ENCODE measurements at places on chromosomes 4 and X.

DNA sequence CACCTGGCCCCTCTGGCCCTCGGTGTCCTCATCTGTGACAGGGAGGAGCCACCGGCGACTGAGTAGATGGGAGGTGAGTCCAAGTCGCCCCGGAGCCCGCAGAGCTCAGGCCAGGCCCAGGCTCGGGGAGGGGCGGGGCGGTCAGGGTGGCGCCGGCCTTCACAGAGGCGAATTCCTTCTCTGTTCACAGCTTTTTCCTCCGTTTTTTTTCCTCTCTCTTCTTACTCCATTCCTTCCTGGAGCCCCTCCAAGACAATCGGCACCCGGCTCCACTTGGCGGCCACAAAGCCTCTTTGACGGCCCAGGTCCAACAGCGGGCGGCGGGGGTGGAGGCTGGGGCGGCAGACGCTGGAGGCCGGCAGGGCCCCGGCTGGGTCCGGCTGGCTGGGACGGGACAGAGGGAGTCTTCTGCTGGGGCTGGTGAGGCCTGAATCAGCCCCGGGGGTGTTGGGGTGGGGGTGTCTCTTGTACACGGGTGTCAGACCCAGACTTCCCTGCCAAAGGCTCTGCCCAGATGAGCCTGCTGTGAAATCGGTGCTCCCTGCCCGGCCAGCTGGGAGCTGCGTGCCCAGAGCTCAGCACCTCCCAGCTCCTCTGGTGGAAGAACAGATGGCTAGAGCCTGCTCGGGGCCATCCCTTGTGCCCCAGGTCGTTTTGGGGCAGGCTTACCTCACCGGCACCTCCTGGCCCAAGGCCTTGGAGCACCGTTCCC is 22.6 kb downstream of the FGFRL1 start:
- no peak for ATAC-seq

DNA sequence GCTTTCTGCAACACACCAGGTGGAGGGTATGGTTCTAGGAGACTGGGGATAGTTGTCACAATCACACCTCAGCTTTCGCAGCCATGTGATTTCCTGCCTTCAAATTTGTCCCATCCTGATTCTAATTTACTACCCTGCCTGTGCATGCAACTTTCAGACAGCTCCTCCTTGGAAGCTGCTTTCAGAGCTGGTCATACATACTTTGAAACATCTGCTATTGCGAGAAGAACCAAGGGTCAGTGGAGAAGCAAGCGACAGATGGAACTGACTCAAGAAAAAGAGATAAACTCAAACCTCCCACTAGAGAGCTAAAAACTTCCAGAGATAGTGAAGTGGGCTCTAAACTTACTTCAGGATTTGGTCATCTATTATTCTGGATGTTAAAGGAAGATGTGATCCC is 381.7 kb upstream of the FGF13 start:
- ATAC-seq: no peak

GRCh38 chrX:149185087-149185486 is 320.0 kb downstream of the IDS start:
- no peak for ATAC-seq

- ATAC-seq: no peak
These were observed at the start of gene TASL for GRCh38 chrX:30577362-30577991. Gene TASL (minus strand): TSS chrX:30577766. CDS start chrX:30560355, 17,411 bp downstream.

- ATAC-seq: no peak
These were observed 163.8 kb upstream of the KLF8 start for GRCh38 chrX:56068274-56068758.

DNA sequence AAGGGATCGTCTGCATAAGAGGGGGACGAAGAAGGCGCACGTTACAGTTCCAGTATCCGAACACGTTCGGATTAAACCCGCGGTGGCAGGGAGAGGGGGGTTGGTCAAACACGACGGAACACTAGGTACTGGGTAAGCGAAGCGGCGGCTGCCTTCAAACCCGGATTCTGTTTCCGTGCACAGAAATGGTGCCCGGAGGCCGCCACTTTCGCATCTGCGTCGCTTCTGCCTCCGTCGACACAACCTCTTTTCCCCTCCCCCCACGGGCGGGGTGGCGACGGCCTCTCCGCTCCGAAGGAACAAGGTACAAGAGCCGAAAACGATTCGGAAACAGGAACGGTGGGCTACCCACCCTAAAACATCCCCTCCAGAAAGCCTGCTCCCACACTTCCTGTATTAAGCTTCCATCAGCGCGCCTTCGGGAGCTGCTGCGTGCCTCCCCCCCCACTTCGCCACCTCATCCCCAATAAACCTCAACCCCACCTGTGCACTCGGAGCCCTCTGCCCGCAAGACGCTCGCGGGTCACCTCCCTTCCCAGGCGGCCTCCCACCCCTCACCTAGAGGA is 667 bp downstream of the G3BP2 start:
- peak; percentile 0 for ATAC-seq

GRCh38 chr4:153258750-153259149 is 54.5 kb downstream of the TRIM2 start:
- ATAC-seq: no peak

DNA sequence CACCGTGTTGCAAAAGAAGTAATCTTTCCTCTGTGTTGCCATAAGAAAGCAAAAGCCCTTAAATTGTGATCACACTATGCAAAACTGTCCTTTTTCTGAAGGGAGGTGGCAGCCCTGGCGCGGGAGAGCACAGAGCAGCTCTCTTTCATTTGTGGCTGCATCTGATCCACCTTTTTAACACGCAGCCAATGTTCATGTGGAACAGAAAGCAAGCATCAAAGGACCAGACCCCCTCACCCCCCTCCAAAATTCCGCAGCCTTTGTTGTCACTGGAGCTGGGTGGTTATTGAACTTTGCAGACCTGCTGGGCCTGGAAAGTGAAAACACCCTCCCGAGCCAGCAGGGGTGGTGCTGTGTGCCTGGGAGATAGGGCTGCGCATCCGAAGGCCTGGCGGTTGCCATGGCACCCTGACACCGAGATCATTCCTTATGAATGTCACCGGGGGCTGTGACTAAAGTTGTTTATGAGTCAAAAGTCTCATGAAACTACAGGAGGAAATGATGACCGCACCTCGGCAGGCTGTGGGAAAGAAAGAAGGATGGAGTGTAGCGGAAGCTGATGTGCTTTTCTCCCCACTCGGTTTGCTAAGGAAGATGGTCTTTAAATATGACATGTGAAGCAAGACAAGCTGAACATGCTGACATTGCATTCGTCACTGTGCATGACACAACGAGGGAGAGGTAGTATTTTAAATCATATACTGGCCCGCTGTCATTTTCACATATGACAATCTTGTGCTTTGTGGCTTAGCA is 367.4 kb downstream of the UNC5C start:
- peak; percentile 97 for ATAC-seq

GRCh38 chr4:27198971-27199370 is 338.3 kb downstream of the STIM2 start:
- ATAC-seq: no peak

- ATAC-seq: peak; percentile 32
These were observed 8.1 kb downstream of the PDHA2 start for GRCh38 chr4:95847908-95848460.

GRCh38 chr4:78069319-78069718 is 12.2 kb downstream of the FRAS1 start:
- no peak for ATAC-seq

DNA sequence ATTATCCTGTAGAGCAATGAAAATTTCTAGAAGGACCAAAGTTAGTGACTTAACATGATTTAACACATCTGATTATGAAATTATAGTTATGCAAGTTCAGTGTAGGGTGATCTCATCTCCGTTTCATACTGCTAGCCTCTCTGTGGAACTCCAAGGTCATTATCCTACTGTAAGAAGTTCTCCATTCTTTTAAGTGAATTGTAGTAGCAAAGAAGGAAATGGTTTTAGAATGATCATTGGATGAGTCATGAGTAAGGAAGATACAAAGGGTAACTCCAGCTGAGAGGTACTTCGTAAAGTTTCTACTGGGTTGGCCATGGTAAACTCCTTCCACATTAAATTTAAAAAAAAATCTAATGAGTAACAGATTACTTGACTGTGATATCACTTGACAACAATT is 215.0 kb upstream of the GIMD1 start:
- no peak for ATAC-seq

GRCh38 chrX:129782706-129783105 is 3.0 kb downstream of the SASH3 start:
- ATAC-seq: no peak

GRCh38 chr4:113905301-113905700 is 74.1 kb downstream of the ARSJ start:
- no peak for ATAC-seq

- no peak for ATAC-seq
These were observed 147.1 kb upstream of the RPL34 start for GRCh38 chr4:108473163-108473720.

DNA sequence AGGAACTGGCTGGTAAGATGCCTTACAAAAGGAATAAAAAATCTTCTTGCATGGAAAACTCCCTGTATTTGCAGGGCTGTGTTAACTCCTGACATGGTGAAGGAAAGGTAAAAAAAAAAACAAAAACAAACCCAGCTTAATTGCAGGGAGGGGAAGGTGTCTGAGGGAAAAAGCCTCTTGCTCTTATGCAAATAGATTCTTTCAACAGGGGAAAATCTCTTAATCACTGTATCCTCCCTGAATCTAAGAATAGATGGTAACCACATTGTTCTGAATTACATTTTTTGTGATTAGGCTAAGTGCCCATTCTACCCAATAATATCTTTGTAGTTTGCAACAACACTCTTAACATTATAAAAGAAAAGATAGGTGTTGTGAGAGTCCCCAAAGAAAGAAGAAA is 172.6 kb downstream of the RBM46 start:
- ATAC-seq: no peak

GRCh38 chr4:3193531-3194203 is 55.3 kb upstream of the MSANTD1 start:
- peak; percentile 13 for ATAC-seq

DNA sequence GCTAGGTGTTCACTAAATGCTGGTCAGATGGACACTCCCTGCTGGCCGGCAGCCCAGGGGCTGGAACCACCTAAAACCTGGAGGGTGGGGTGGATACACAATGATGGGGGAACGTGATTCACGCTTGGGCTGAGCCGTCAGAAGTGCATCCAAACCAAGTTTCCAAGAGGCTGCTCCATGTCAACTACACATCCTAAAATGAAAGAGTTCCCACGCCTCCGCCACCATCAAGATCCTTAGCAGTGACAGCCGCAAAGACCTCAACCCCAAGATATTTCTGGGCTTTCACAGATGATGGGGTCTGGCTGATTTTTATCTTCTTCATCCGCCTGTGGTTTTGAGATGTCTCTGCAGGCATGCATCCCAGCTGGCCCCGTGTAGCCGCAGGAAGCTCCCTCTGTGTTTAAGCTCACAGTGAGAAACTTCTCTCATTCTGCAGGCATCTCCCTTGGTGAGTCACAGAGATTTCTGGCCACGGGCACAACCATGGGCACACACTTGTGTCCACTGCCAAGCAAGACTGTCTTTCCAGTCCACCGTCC is 84.4 kb downstream of the HTRA3 start:
- no peak for ATAC-seq

GRCh38 chrX:134806707-134807038 is 148.4 kb upstream of the PLAC1 start:
- ATAC-seq: no peak

- ATAC-seq: no peak
These were observed 5.9 kb upstream of the TNIP2 start for GRCh38 chr4:2762048-2762447.

GRCh38 chr4:116180157-116180601 is 905.2 kb downstream of the TRAM1L1 start:
- peak; percentile 30 for ATAC-seq

DNA sequence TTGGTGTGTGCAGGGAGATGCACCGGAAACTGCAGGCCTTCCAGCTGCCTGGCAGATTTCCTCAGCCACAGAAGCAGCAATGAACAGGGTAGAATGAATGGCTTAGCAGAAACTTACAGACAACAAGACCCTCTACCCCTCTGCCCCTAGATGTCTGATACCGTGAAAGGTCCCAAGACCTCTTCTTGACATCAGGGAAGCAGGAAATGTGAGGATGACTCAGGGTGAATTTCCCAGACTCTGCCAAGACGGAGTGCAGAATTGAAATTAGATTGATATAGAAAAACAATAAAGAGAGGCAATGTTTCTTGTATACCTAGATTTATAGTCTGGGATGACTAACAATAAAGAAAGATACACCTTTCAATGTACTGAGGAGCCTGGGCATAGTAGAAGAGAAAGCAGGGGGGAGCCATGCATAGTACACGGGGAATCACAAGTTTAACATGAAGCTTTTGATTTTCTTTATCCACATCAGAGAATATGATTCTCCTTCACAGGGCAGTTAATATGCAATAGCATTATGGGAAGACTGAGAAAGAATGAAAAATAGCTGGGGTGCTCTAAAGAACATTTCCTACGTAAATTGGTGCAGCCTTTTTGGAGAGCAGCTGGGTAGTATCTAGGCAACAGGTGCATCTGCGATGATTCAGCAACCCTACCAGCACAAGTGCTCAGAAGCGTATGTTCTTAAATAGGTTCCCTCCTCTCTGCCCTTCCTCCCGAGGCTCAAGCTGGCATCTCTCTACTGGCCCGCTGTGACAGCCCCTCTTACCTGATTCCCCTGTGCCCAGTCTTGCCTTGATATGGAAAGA is 18.3 kb upstream of the CXCR3 start:
- ATAC-seq: no peak

DNA sequence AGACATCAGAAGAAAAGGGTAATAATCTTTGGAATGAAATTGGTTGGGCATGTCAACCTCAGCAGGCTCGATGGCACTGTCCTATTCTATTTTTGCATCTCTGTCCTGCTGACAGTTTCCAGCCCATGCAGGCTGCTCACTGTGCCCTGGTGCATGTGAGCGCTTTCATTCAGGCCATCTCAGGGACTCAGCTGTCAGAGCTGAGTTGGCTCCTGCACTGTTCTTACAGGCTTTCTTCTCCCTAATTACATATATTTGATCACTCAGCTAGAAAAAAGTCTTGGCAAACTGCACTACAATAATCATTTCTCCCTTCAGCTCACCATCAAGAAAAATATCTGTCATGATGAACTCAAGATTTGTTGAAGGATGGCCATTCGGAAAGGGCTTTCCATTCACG is 84.7 kb downstream of the RASL11B start:
- no peak for ATAC-seq

- ATAC-seq: no peak
These were observed 254.4 kb downstream of the GLUD2 start for GRCh38 chrX:121301822-121302221.

- no peak for ATAC-seq
These were observed 1865.3 kb upstream of the AGA start for GRCh38 chr4:179307297-179308136.

- no peak for ATAC-seq
These were observed 910.3 kb upstream of the LCORL start for GRCh38 chr4:18931643-18932377.

GRCh38 chr4:90317785-90318184 is 190.6 kb downstream of the CCSER1 start:
- peak; percentile 25 for ATAC-seq

All from motor neuron (in vitro differentiated cells).